Psoas muscle (tissue), 8 donors: ENCODE measurements at places on chromosomes 7 and 10. TPM values are rescaled to one million over a fixed set of nuclear protein-coding genes. Genes with fewer than 3 reads are reported as not detected.

NAT16 gene
- total RNA-seq: not detected

ACSM6 gene
- total RNA-seq: not detected

HOXA10 gene
- 34.3 TPM for total RNA-seq

FFAR4 gene
- 0.07 TPM for total RNA-seq

GOT1 gene
- 381 TPM for total RNA-seq

FAM13C gene
- total RNA-seq: 13.5 TPM

HDAC9 gene
- total RNA-seq: 16.8 TPM

STAG3 gene
- total RNA-seq: 0.82 TPM

TMEM26 gene
- 0.54 TPM for total RNA-seq

ARL5B gene
- total RNA-seq: 7.0 TPM

GIMAP8 gene
- total RNA-seq: 7.8 TPM

MYOZ1 gene
- 1,711 TPM for total RNA-seq

UROS gene
- 47.5 TPM for total RNA-seq

VSTM4 gene
- 4.4 TPM for total RNA-seq

AKR1C8 gene
- not detected for total RNA-seq

C1QL3 gene
- total RNA-seq: not detected

GIMAP4 gene
- 14.2 TPM for total RNA-seq

LHFPL3 gene
- total RNA-seq: not detected

JCAD gene
- 12.9 TPM for total RNA-seq

CTAGE15 gene
- not detected for total RNA-seq

PPP1R3A gene
- 57.2 TPM for total RNA-seq

IKZF5 gene
- total RNA-seq: 10.5 TPM

IFIT5 gene
- 4.8 TPM for total RNA-seq

TMEM176A gene
- total RNA-seq: 2.9 TPM

HTR5A gene
- total RNA-seq: not detected

TMUB1 gene
- 42.4 TPM for total RNA-seq

ANK3 gene
- total RNA-seq: 44.8 TPM

CADPS2 gene
- total RNA-seq: 3.0 TPM

SLC16A12 gene
- 0.98 TPM for total RNA-seq

SCIN gene
- 0.11 TPM for total RNA-seq

A1CF gene
- total RNA-seq: not detected

MNX1 gene
- not detected for total RNA-seq

CYP3A4 gene
- total RNA-seq: 3.2 TPM

FBXL13 gene
- total RNA-seq: not detected

ING3 gene
- total RNA-seq: 7.1 TPM

FOXL3 gene
- total RNA-seq: not detected

CLEC5A gene
- total RNA-seq: not detected

BHLHA15 gene
- not detected for total RNA-seq

ADIRF gene
- total RNA-seq: 28.4 TPM

CREM gene
- total RNA-seq: 18.8 TPM
